ENCODE measurements at places on chromosomes 2 and 18.

GRCh38 chr18:47262301-47263149 is 11.1 kb upstream of the SKOR2 start:
- DNase-seq, result no peak

- no peak for DNase-seq
Measured at GRCh38 chr18:25055076-25055475, 296.9 kb downstream of the ZNF521 start.

GRCh38 chr18:24514439-24514838 is 54.0 kb downstream of the HRH4 start:
- DNase-seq, result peak; percentile 34

DNA sequence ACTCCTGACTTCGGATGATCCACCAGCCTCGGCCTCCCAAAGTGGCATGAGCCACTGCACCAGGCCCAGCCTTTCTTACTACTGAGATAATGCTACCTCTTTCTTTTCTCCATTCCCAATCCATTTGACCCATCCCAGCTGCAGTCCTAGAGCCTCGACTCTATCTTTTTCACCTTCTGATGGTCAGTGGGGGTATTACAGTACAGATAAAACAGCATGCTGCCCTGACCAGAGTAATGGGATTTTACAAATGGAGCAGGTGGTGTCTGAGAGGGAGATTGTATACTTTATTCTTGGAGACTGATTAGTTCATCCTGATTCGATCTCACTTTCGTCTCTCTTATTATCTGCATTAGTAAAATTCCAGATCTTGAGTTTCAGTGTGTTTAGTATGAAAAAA is 238.6 kb upstream of the TNP1 start:
- no peak for DNase-seq

DNA sequence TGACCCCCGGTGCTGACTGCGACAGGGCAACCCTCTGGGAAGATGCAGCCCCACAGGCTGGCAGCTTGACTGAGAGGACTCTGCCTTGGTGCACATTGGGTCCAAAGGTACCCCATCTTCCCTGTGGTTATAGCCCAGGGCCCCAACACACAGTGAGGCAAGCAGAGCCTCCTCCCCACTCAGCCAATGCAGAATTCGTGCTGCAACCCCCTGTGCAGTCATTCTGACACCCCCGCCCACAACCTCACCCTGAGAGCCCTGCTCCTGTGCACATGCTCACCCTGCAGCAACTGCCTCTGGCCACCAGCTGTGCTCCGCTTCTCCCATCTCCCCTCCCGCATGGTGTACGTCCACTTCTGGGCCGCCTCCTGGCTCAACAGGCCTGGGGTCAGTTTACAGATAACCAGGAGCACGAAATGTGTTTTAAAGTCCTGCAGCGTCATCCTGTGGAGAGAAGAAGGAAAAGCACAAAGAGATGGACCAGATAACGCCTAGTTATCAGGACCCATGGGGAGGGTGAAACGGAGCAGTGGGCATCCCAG is 24.4 kb downstream of the CAPN14 start:
- no peak for DNase-seq

DNA sequence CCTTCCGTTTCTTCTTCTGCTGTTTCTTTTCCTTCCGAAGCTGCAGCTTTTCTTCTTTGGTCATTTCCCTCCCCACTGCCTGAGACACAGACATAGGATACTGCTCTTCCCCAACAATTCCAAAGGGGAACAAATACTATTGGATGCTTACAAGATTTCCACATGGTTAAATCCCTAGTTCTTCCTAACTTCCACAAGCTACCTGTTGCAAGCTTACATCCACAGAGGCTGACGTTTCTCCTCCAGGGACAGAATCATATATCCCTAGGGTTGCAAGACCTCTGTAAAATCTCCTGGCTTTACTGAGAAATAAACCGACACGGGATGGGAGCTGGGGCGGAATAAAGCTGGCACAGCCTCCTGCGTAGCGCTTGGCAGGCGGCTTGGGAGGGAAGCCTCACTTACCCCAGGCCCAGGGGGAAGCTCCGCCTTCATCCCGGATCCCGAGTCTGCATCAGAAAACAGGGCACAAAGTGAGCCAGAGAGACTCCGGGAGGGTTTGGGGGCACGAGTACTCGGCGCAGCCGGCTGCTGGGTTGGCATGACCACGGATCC is 590 bp downstream of the EIF2B4 start:
- no peak for DNase-seq

DNA sequence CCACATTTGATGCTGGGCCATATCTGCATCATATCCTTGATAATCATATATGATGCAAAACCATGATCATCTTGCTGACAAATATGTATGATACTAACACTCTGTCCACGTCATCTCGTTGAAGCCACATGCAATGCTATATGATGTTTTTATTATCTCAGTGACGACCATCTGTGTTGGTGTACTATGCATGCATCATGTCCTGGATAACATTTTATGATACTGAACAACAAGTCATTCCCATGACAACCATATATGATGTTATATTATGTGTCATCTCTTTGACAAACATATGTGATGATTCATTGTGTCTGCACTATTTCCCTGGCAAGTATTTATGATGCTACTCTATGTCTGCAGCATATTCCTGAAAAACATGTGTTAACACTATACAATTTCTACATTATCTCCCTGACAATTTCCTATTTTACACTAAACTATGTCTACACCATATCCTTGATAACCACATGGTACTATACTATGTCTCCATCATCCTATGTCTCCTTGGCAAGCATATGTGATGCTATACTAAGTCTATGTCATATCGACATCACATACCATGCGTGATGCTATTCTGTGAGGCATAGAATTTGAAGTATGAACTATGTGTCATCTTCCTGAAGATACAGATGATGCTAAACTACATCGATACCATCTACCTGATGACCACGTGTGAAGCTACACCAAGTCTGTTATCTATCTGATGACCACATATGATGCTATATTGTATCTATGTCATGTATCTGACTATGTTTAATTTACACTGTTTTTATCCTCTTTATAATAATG is 37.0 kb downstream of the DAW1 start:
- DNase-seq, result peak; percentile 14

DNA sequence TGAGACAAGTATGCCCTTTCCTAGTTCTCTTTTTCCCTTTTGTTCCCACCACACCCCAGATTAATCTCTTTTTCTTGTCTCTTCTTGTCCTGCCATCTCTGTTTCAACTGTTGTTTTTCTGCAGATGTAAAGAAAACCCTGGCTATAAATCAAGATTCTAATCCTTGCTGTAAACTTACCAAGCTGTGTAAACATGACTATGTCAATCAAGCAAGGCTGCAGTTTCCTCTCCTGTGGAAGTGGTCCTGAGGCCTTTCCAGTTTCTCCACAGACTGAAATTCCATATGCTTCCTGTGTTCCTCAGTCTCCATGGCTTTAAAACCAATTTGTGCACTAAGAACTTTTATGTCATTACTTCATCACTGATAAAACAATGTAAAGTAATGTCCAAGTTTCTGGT is 288.8 kb upstream of the PIK3C3 start:
- no peak for DNase-seq

- no peak for DNase-seq
Measured at GRCh38 chr2:238159071-238159539, 335 bp downstream of the ERFE start.

- DNase-seq, result no peak
Measured at GRCh38 chr18:6509417-6509816, 94.7 kb upstream of the L3MBTL4 start.

DNA sequence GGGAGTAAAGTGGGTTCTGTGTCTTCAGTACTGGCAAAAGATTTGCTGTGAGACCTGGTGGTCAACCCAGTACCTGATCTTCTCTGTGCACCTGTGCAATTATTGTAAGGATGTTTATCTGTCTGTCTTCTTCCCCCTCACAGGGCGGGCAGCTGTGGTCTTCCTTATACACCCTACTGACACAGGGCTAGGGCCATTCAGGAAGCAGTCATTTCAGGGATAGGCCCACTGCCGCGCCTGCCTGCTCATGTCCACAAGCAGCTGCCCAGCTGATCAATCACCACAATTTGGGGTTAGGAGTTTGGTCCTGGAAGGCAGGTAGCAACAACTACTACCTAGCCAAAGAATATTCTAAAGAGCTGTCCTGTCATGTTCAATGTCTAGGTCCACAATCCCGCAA is 1.2 kb upstream of the CNNM4 start:
- no peak for DNase-seq

DNA sequence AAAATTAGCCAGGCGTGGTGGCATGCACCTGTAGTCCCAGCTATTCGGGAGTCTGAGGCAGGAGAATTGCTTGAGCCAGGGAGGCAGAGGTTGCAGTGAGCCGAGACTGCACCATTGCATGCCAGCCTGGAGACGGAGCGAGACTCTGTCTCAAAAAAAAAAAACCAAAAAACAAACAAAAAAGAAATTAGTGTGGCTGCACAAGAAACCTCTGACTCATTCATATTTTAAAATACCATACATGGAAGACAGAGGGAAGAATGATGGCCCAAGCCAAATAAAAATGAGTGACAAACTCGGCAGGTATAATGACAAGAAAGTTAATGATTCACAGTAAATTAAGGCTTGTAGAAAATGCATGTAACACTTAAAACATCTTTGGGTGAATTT is 875.8 kb downstream of the EPHA4 start:
- no peak for DNase-seq

- no peak for DNase-seq
Measured at GRCh38 chr2:45212953-45213635, 203.8 kb upstream of the SIX2 start.

- DNase-seq, result no peak
Measured at GRCh38 chr2:101107241-101107640, 43.9 kb downstream of the TBC1D8 start.

DNA sequence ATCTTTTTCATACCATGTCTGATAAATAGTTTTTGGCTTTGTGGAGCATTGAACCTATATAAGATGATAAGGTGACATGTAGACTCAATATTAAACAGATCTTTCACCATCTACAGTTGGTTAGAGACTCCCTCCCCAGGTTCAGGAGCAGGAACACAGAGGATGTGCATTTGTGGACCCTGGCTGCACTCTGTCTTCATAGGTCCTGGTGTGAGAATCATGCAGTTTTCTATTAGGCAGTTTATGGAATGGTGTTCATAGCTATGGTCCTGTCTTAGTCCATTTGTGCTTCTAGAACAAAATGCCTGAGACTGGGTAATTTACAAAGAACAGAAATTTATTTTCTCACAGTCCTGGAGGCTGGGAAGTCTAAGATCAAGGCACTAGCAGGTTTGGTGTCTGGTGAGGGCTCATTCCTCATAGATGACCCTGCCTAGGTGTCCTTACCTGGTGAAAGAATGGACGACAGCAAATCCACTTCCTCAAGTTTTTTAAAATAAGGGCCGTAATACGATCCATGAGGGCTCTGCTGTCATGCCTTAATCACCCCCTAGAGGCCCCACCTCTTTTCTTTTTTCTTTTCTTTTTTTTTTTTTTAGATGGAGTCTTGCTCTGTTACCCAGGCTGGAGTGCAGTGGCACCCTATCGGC is 35.3 kb upstream of the FAM98A start:
- DNase-seq, result no peak

- DNase-seq, result no peak
Measured at GRCh38 chr18:59866551-59867269, 33.1 kb upstream of the PMAIP1 start.

DNA sequence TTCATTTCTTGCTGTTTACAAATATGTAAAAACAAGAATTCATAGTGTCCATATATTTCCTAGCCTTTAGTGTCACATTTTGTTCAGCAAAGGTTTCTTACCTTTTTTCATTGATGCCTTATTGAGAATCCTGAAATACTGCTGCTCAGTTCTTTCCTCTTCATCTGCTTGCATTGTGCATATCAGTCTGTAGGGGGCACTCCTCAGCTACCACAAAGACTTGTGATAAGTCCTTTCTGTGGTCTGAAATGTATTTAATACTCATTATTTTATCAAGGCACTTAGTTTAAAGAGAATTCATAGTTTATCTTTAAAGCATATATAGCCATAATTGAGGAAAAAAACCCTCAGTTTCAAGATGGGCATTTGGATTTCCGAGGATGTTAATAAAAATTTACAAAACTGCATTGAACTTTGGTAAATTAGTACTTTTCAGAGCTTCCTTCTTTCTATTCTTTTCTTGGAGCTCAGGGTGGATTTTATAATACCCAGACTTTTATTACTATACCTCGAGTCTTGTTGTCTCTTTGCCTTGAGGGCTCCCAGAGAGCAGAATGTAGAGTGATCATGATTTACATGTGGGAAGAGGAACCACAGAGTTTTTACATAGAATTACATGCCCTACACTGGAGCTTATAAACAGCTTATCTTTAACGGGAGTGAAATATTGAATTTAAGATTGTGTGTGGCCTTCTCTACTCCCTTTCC is 570.1 kb downstream of the PLCL1 start:
- peak; percentile 68 for DNase-seq

DNA sequence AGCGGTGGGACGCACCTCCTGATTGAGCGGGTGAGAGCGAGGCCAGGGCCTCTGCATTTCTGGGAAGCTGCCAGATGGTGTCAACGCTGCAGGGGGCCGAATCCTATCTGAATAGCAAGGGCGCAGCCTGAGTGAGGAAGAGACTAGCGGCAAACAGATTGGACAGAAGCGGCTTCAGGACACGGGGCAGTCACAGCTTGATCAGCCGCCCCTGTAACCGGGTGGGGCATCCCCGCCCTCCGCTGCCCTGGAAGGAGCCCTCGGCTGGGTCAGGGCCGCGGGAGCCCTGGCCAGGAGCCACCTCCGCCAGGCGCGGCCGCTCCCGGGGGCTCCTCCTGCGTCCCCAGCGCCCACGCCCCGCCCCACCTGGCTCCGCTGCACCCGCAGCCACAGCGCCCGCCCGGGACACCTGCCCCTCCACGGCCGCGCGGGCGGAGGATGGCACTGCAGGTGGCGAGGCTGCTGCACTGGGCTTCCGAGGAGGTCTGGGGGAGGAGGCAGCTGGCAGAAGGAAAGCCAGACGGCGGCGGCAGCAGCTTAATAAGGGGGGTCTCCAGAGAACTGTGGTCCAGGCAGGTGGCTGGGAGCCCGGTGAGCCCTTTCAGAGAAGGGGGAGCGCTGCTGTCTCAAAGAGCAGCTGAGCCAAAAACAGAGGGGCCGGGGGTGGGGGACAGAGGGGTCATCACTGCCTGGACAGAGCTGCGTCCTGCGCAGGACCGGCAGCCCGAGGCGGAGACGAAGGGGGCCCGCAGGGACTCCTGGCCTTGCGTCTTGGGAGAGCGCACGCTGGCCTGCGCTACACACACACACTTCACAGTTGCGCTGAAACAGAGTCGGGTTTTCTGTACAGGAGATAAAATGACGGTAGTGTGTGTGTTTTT is 18.8 kb upstream of the SOX11 start:
- DNase-seq, result no peak
